Activated naive CD8-positive, alpha-beta T cell treated with anti-CD3 and anti-CD28 coated beads, Interleukin-2, amount 50 U/mL, for 24 hours (primary cell): ENCODE measurements at places on chromosomes 3 and 15.

DNA sequence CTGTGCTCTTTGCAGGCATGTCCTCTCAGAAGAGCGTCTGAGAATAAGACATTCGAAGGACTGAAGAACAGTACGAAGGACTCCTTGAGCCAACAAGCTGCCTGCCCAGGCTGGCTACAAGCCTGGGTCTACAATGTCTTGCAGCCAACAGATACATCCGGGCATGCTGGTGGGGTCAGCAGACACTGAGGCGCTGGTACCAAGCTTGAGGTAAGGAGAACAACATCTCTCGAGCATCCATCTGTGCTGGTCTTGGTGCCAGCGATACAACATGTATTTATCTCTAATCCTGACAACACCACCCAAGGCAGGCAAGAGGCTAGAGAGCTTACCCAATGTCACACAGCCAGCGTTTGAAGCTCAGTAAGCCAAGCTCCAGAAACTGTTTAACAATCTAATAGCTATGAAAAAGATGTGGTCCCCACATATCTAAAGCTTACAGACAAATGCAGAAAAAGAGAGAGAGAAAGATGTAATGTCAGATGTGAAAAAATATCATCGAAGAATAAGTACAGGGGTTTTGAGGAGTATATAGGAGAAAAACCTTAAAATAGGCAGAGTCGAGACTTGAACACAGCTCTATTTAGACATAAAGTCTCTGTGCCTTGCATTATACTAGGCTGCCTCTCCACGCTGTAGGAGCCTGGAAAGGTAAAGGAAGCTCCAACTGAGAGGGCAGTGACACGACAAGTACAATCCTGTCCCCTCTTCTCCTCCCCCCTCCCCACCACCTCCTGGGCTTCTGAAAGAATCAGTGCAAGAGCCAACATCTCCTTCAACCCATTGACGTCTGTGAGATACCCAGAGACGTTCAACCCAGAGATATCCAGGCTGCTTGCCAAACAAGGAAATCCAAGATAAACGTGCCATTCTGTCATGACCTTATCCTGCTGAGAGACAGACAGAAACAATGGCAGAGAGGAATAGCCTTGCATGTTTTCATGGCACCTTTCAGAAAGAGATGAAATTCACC lies 39.4 kb downstream of the WWTR1 start:
- no peaks in the 10 kb centered on the region for H3K36me3 ChIP-seq
- H3K4me1 ChIP-seq, result peaks cover 12% of the 10 kb centered on the region

- peaks cover 6% of the 10 kb centered on the region for H3K4me1 ChIP-seq
- H3K27me3 ChIP-seq, result no peaks in the 10 kb centered on the region
- DNase-seq, result no peak
- peaks cover 40% of the 10 kb centered on the region for H3K36me3 ChIP-seq
- H3K27ac ChIP-seq, result no peak overlapping the region
- no peak overlapping the region for H3K4me3 ChIP-seq
These were observed 26.2 kb downstream of the FBXL22 start for GRCh38 chr15:63623232-63623969.

DNA sequence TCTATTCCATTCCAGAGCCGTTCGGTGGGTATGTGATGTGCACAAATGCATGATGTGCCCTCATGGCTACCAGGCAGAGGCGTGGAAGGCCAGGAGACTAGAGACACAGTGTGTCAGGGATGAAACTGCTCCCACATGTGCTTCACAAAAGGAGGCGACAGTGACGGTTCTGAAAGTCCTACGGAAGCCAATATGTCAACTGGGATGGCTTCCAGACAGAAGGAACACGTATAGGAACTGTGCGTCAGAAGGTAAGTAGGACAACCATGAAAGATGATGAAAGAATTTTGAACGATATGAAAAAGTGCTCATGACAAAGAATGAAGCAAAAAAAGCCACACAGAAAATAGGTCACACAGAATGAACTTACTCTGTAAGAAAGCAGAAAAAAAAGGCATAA lies 34.1 kb downstream of the GLB1 start:
- peak overlapping the region; percentile 48 for H3K4me3 ChIP-seq
- peaks cover 69% of the 10 kb centered on the region for H3K4me1 ChIP-seq
- H3K27me3 ChIP-seq, result no peaks in the 10 kb centered on the region
- H3K36me3 ChIP-seq, result peaks cover 50% of the 10 kb centered on the region
- peak overlapping the region; percentile 93 for H3K27ac ChIP-seq

DNA sequence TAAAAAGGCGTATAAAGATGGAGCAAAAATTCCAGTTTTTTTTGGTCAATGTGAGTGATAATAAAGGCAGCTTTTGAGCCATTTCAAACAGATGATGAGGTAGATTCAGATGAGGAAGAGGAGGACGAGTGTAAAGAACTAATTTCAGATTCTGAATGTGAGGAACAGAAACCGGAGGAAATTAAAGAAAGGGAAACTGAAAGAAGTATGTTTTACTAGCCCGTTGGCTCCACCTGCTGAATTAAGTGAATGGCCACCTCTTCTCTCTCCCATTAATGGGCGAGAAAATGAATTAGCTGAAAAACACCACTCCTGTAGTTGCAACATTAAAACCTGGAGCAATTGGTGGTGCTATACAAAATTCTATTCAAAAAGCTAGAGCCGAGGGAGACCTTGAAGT lies 55.4 kb downstream of the CYP19A1 start:
- H3K4me3 ChIP-seq, result no peak overlapping the region
- peaks cover 6% of the 10 kb centered on the region for H3K27me3 ChIP-seq
- H3K4me1 ChIP-seq, result no peaks in the 10 kb centered on the region

DNA sequence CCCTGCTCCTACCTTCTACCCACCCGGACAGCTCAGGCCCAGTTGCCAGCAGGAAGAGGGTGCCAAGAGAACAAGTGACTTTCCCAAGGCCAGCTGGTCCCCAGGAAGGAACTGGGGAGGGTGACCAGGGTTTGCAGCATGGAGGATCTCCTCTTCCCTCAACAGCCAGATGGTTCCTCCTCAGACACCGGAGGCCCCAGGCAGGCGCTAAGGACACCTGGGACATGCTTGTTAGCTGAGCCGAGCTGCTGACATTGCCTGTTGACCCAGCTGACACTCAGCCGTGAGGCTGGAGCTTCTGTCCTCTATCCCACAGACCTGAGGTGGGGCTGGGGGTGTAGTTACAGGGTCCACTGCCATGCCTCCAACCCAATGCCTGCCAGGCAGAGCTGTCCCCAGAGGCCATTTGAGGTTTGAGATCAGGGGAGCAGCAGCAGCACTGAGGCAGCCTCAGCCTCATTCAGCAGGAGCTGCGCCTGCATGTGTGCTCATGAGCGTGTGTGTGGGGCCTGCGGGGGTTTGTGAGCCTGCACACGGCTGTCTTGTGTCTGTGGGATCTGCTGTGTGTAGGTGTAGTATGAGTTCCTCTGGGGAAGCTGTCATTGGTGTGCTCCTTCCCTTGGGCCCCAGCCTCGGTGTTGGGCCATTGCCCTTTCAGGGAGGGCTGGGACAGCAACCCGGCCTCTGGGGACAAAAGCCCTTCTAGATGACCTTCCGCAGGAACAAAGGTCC lies 7.1 kb downstream of the CPLX3 start:
- H3K4me3 ChIP-seq, result no peak overlapping the region
- H3K27me3 ChIP-seq, result peaks cover 10% of the 10 kb centered on the region
- H3K27ac ChIP-seq, result no peak overlapping the region
- DNase-seq, result no peak
- no peaks in the 10 kb centered on the region for H3K4me1 ChIP-seq

GRCh38 chr15:68405378-68406250 lies 26.3 kb downstream of the ITGA11 start:
- no peaks in the 10 kb centered on the region for H3K4me1 ChIP-seq
- no peaks in the 10 kb centered on the region for H3K36me3 ChIP-seq
- H3K27ac ChIP-seq, result no peak overlapping the region
- H3K4me3 ChIP-seq, result no peak overlapping the region
- peaks cover 3% of the 10 kb centered on the region for H3K27me3 ChIP-seq
- DNase-seq, result no peak

- no peak overlapping the region for H3K4me3 ChIP-seq
- H3K36me3 ChIP-seq, result peaks cover 2% of the 10 kb centered on the region
- H3K27me3 ChIP-seq, result no peaks in the 10 kb centered on the region
- no peak overlapping the region for H3K27ac ChIP-seq
These were observed 67.7 kb downstream of the CERS3 start for GRCh38 chr15:100461049-100461448.

DNA sequence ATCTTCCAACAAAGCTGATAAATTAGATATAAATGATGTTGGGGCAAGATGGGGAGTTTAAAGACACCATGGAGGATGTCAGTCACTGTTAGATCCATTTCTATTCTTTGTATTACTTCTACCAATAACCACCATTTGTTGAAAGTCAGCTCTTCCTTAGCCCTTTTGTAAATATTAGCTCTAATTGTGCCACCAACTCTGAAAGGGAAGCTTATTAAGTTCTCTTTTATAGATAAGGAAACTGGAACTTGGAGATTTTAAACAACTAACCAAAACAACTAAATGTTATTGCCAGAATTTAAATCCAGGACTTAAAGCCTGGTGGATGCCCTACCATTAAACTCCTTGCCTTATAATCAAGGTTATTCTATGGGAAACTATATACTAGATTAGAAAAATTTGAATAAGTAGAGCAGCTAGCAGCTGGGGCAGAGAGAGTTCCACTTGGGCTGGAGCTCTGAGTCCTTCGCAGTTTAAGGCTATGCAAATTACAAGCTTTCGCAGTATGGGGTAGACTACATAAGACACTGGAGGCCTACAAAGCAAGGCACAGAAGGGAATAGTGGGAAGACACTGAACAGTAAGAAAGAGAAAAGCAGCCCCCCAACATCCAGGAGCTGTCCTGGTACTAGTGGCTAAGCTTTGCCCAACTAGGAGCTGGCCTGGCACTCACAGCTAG lies 52.6 kb downstream of the TM4SF18 start:
- no peaks in the 10 kb centered on the region for H3K27me3 ChIP-seq
- no peaks in the 10 kb centered on the region for H3K36me3 ChIP-seq
- no peak overlapping the region for H3K4me3 ChIP-seq
- no peak for DNase-seq

DNA sequence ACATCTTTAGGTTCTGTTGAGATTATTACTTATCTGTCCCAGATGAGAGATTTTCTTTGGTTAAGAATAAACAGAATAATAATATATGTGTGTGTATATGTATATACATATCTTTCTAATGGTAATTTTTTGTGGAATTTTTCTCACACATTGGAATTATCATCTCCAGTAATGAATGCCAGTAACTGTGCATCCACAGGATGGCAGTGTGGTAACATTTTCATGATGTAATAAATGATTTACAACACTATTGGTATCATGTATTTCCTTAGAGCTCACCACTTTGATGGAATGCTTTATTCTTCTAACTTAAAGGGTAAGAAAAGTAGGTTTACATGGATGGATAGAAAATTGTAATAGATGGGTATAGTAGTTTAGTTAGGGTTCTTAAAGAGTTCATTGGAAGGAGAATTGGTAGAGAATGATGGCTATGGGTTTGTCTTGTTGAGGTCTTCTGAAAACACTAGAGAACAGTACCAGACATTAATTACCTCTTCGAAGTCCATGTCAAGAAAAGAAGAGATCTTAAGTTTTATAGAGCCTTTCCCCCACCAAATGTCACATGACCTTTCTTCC lies 78.1 kb downstream of the STT3B start:
- DNase-seq, result no peak
- H3K27me3 ChIP-seq, result no peaks in the 10 kb centered on the region
- peaks cover 62% of the 10 kb centered on the region for H3K36me3 ChIP-seq
- no peak overlapping the region for H3K27ac ChIP-seq
- H3K4me3 ChIP-seq, result no peak overlapping the region

GRCh38 chr15:68421798-68422402 lies 10.1 kb downstream of the ITGA11 start:
- H3K4me3 ChIP-seq, result no peak overlapping the region
- no peaks in the 10 kb centered on the region for H3K4me1 ChIP-seq
- H3K27me3 ChIP-seq, result no peaks in the 10 kb centered on the region
- H3K36me3 ChIP-seq, result no peaks in the 10 kb centered on the region
